ENCODE measurements at places on chromosomes 7 and 10.

DNA sequence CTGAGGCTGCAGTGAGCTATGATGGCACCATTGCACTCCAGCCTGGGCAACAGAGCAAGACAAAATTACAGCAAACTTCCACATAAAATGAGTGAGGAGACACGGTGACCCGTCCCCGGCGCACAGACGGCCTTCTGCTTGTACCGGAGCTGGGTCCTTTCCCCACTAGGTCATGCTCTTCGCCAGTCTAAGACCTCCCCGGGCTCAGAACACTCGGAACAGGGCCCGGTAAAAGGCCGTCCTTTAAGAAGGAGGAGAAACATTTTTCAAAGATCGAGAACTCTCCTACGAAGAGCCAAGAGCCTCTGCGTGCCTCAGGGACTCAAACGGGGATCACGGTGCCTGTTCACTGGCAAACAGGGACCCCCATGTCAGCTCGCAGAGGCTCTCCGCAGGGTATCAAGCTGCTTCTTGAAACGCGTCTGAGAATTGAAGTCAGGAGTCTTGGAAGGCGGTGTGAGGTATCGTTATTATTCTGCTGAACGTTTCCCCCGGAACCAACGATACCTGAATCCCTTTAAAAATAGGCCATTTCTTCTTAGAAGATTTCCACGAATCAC, 9.0 kb downstream of the CARD11 start:
- no peak for DNase-seq

GRCh38 chr10:34235164-34235832, 579.8 kb downstream of the PARD3 start:
- no peak for DNase-seq

GRCh38 chr7:115198143-115198542, 276.2 kb downstream of the MDFIC start:
- DNase-seq, result no peak

DNA sequence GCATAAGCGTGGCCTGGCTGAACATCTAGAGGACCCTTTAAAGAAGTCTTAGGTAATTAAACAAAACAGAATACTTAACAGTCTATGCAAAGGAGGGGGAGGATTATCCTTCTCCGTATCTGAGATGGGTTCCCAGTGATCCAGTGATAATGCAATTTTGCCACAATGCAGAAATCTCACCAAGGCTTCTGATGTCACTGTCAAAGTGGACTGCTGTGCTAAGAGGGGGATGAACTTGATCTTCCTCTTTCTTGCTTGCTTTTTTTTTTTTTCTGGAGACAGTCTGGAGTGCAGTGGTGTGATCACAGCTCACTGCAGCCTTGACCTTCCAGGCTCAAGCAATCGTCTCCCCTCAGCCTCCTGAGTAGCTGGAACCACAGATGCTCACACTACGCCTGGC, 30.8 kb downstream of the GATA3 start:
- no peak for DNase-seq

DNA sequence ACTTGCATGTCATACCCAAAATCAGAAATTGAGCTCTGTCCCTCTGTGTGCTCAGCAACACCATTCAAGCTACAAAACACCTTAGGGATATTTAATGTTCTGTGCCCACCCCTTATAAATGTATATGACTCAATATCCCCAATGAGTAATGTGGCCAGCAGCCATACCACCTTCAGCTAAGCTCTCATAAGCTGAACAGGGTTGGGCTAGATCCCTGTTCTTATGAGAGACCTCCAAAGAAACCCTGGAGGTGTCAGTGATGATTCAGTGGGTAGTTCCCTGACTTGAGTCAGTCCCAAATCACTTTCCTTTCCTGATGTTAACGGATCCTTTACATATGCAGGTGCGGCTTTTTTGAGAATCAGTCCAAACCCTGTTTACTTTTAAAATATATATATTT, 253.8 kb downstream of the CREB5 start:
- no peak for DNase-seq

GRCh38 chr10:538895-539294, 150.6 kb downstream of the DIP2C start:
- DNase-seq, result no peak

- no peak for DNase-seq
Observed at GRCh38 chr10:44161184-44161583, 223.7 kb downstream of the CXCL12 start.

DNA sequence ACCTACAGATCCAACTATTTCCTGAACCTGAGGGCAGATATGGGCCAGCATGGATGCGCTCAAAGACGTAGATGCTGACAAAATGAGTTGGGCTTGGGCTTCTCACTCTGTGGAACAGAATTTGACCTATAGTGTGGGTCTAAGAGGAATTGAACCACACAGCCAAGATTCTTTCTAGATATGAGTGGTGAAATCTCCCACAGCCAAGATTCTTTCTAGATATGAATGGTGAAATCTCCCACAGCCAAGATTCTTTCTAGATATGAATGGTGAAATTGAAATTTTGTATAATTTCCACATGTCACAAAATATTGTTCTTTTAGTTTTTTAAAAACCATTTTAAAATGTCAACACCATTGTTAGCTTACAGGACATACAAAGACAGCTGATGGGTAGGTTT, 215.4 kb upstream of the LRGUK start:
- no peak for DNase-seq

DNA sequence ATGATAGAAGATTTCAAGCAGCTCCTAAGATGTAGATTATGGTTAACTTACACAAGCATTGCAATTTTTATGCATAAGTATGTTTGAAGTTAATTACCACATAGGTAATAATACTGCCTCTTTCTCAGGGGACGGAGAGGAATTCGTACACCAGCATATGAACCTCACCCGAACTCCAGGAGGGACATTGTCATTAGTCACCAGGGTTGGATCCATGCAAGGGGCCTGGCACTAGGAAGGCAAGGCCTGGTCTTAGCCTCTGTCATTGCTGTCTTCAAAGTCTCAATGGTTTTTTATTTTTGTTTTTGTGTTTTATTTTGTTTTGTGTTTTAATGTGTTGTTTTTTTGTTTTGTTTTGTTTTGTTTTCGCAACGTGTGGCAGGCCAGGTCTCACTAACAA, 145.6 kb upstream of the PPP2R2D start:
- no peak for DNase-seq

DNA sequence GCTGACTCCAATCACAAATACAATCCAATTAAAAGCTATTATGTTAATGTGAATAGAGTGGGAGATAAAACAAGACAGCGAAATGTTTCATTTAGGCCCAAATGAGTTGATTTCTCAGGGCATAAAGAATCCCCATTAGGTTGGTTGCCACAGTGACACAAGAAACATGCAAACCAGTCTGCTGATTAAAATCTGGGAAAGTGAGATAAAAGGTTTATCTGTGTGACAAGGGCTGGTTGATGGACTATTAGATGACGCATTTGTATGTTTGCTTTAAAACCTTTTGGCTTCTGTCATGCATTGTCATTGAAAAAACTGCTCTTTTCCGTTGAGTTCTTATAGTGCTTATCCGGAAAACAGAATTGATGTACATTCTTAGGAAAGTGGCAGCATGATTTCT, 658.2 kb downstream of the GATA3 start:
- DNase-seq, result no peak

DNA sequence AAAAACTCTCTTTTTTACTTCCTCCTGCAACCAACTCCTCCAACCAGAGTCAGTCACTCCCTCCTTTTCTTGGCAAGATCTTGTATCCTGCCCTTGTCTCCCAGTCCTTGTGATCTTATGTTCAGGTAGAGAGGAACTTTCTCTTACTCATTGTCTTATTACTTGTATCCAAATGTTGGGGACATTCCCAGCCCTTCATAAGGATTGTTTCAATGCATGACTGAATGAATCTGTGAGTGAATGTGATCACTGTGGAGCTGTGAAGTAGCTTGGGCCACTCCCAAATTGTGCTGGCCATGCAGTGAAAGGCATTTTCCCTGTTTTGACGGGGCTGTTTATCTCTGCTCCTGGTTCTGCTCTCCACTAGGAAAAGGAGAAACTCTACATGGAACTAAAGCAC, 93.7 kb downstream of the CFAP58 start:
- DNase-seq, result no peak

GRCh38 chr10:70315815-70316214, 32.0 kb upstream of the NPFFR1 start:
- DNase-seq, result no peak

GRCh38 chr7:87837597-87837996, 38.6 kb downstream of the SLC25A40 start:
- no peak for DNase-seq

DNA sequence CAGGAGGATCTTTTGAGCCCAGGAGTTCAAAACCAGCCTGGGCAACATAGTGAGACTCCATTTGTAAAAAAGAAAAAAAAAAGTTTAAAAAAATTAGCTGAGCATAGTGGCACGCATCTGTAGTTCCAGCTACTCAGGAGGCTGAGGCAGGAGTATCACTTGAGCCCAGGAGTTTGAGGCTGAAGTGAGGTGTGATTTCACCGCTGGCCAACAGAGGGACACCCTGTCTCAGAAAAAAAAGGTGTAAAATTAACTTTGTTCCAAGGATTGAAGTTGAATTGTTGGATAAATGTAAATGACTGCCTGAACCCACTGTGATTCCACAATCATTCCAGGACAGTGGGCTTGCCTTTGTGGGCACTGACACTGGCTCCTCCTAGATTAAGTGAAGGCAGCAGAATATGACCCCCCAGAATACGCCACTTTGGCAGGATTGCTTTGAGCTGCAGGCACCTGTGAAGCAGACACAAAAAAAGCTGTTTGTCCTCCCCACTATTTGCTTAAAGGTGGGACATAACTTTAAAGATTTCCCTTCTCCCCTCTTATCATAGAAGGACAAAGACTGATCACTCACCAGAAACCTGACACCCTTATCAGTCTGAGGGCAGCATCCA, 57.2 kb upstream of the FOXI2 start:
- DNase-seq, result no peak

GRCh38 chr10:61470740-61471139, 17.6 kb upstream of the TMEM26 start:
- no peak for DNase-seq

GRCh38 chr7:141590666-141591065, 39.5 kb downstream of the AGK start:
- DNase-seq, result no peak

GRCh38 chr7:91685544-91685943, 195.0 kb downstream of the MTERF1 start:
- no peak for DNase-seq

DNA sequence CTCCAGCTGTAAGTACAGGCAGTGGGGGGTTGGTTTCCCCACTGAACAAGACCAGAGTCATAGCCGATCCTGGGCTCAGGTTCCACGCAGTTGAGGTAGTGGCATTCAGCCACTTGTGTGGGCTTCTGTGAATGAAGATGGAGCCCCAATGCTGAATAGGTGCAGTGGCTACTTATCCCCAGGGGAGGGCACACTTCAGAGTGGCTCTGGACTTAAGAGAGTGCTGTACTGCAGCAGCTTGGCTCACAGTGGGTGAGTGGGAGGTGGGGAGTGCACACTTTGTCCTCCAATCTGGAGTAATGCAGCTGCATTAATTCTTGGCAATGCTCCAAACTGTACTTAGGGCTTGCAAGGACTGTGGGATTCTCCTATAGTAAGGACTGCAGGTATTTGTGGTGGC, 81.9 kb downstream of the BUB3 start:
- DNase-seq, result no peak

DNA sequence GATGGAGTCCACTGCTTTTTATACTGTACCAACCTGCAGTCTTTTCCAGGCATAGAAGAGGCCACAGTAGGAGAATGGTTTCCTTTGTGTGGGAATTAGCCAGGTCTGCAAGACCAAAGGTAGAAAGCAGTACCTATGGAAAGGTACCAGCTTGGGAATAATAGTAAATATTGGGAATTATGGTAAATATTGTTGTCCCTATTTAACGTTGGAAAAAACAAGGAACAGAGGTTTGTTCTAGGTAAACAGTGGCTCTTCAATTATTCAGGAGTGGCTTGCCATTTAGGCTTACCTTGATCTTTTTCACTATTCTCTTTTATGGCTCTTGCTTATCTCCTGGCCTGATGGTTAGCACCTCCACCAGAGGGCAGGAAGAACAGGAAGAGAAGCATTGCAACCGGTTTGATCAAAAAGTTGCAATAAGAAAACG, 43.9 kb upstream of the GSAP start:
- DNase-seq, result no peak

- no peak for DNase-seq
Observed at GRCh38 chr7:155210356-155210755, 87.3 kb upstream of the INSIG1 start.

- DNase-seq, result no peak
Observed at GRCh38 chr10:3485057-3485686, 299.8 kb downstream of the KLF6 start.

DNA sequence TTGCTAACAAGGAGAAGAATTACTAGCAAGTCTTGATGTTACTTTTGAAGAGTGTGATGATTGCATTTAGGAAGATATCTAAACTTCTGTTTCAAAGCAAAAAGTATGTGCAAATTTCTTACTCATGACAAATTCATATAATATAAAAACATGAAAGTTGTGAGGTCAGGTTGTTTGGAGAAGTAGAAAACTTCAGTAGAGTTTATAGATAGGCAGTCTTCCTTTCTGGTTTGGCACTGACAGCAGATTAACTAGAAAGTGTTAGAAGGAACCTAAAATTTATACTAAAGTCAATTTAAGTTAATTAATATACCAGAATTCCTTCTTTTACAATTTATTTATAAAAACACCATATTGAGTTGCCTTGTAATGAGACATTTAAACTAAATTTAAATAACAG, 16.9 kb downstream of the PTEN start:
- DNase-seq, result no peak
